Activated CD8-positive, alpha-beta memory T cell treated with anti-CD3 and anti-CD28 coated beads, Interleukin-2, amount 10 ng/mL, durations not matched to agents 7 days and 5 days (primary cell): ENCODE measurements at places on chromosomes 16 and 17. TPM values are rescaled to one million over a fixed set of nuclear protein-coding genes. Genes with fewer than 3 reads are reported as not detected.
A peak's percentile ranks its signal among the peaks of the same experiment; 100 is the strongest.

GRCh38 chr16:84380405-84380804 is 12.1 kb downstream of the ATP2C2 start:
- peaks cover 2% of the 10 kb centered on the region for H3K4me1 ChIP-seq
- peaks cover 23% of the 10 kb centered on the region for H3K27me3 ChIP-seq
- H3K27ac ChIP-seq: no peak overlapping the region
- H3K36me3 ChIP-seq: no peaks in the 10 kb centered on the region
- no peak overlapping the region for H3K4me3 ChIP-seq

DNA sequence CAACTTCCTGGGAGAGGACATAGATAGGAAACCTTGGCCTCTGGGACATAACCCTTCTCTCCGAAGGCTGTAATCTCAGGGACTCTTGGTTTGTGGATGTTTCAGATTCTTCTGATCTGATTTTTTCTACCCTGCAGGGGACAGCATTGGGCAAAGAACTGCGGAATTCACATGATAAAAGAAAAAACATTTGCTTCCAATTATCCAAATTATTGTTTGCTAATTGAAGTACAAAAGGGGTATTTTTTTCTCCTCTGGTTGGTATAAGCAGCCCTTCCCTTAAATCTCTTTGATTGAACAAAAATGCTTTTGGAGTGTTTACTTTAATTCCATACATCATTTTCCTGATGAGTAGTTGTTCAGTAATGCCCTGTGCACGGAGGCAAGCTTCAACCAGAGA is 251.7 kb upstream of the IRX3 start:
- H3K36me3 ChIP-seq: no peaks in the 10 kb centered on the region
- no peak overlapping the region for H3K27ac ChIP-seq
- H3K4me3 ChIP-seq: no peak overlapping the region
- H3K4me1 ChIP-seq: no peaks in the 10 kb centered on the region

DNA sequence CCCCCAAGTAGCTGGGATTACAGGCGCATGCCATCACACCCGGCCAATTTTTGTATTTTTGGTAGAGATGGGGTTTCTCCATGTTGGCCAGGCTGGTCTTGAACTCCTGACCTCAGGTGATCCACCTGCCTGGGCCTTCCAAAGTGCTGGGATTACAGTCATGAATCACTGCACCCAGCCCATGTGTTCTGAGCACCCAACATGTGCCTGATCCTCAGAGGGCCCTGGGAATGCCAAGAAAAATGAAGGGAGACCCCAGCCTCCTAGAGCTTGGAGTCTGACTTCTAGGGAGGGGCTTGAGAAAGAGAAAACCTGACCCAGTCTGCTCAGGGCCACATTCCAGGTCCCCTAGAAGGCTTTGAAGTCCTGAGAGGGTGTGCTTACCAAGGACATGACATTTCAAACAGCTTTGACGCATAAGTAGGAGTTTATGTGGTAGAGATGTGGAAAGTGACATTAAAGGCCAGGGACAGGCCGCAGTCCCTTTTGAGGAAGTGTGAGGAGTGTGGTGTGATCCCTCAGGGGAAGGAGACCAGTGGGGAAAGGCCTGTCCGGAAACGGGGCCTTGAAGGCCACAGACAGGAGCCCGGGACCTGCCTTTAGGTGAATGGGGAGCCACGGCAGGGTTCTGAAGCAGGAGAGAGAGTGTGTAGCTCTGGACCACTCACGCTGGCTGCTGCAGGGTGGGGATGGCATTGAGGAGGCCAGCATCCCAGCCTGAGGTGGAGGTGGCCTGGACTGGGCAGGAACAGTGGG is 1.1 kb upstream of the CCL22 start:
- H3K4me3 ChIP-seq: no peak overlapping the region
- no peak for DNase-seq
- no peak overlapping the region for H3K27ac ChIP-seq
- H3K4me1 ChIP-seq: peaks cover 9% of the 10 kb centered on the region
- peaks cover 14% of the 10 kb centered on the region for H3K27me3 ChIP-seq

The TMEM100 gene
- total RNA-seq: not detected

DNA sequence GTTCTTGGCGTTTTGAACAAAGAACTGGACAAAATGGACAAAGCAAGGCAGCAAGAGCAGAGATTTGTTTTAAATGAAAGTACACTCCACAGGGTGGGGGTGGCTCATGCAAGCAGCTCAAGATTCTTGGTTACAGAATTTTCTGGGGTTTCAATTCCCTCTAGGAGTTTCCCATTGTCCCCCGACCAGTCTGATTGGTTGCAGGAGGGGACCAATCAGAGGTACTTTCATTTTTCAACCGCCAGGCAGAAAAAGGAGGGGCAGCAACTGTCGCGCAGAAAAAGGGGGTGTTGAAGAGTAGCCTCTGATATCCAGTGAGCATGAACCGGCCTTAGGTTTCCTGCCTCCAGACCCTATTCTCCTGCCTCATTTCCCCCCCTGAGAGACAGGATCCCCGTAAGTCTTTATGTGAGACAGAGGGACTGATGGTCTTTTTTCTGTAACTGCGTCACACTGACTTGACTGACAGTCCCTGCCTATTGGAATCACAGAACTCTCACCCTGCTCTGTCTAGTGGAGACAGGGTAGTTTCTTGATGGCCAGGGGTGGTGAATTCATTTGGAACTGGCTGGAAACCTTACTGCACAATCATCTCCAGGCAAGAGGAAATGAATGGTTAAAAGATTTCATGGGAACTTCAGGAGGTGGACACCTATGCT is 59.4 kb upstream of the ALOX12 start:
- peaks cover 2% of the 10 kb centered on the region for H3K36me3 ChIP-seq
- peak overlapping the region; percentile 20 for H3K4me3 ChIP-seq
- DNase-seq: no peak
- H3K27me3 ChIP-seq: no peaks in the 10 kb centered on the region
- peaks cover 17% of the 10 kb centered on the region for H3K4me1 ChIP-seq
- peak overlapping the region; percentile 66 for H3K27ac ChIP-seq

GRCh38 chr16:25481636-25482035 is 210.1 kb upstream of the HS3ST4 start:
- peaks cover 9% of the 10 kb centered on the region for H3K27me3 ChIP-seq
- DNase-seq: no peak
- H3K36me3 ChIP-seq: no peaks in the 10 kb centered on the region
- no peaks in the 10 kb centered on the region for H3K4me1 ChIP-seq
- H3K4me3 ChIP-seq: no peak overlapping the region

DNA sequence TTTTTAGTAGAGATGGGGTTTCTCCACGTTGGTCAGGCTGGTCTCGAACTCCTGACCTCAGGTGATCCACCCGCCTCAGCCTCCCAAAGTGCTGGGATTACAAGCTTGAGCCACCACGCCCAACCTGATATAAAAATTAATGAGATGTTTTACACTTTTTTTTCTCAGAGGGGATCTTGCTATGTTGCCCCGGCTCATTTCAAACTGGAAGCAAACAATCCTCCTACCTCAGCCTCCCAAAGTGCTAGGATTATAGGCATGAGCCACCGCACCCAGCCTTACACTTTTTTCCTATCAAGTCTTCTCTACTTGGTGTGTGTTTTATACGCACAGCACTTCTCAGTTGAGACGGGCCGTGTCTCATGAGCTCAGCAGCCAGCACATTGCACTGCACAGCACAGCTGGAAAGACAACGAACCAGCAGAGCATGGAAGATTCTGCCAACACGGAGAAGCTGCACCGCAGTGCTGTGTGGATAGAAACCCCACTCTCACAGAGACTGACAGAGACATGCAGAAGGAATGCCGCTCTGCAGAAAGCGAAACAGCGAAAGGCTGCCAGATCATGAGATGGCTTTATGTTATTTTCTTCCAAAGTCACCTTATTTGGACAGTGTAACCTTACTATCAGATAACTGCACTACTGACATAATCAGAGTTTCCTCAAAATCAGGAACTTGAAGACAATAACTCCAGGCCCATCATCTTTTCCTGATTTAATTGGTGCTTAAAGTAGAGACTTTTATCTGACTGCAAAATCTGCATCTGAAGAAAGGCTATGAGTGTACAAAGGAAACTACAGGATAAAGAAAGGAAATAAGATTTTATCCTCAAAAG is 6.5 kb upstream of the QRICH2 start:
- H3K4me1 ChIP-seq: peaks cover 3% of the 10 kb centered on the region
- no peak overlapping the region for H3K4me3 ChIP-seq
- no peak for DNase-seq
- H3K27me3 ChIP-seq: no peaks in the 10 kb centered on the region
- H3K27ac ChIP-seq: peak overlapping the region; percentile 16

GRCh38 chr16:1903845-1904840 is 14.1 kb downstream of the HS3ST6 start:
- no peak overlapping the region for H3K4me3 ChIP-seq
- peaks cover 12% of the 10 kb centered on the region for H3K27me3 ChIP-seq
- H3K27ac ChIP-seq: no peak overlapping the region
- no peaks in the 10 kb centered on the region for H3K4me1 ChIP-seq
- H3K36me3 ChIP-seq: no peaks in the 10 kb centered on the region
- DNase-seq: no peak

The FKBP10 gene
- 1.3 TPM for total RNA-seq

GRCh38 chr17:39750131-39751015 is 12.6 kb downstream of the GRB7 start:
- peaks cover 22% of the 10 kb centered on the region for H3K4me1 ChIP-seq
- no peak overlapping the region for H3K4me3 ChIP-seq
- H3K27me3 ChIP-seq: no peaks in the 10 kb centered on the region
- H3K36me3 ChIP-seq: no peaks in the 10 kb centered on the region
- no peak overlapping the region for H3K27ac ChIP-seq

The HSF4 gene
- 15.0 TPM for total RNA-seq

GRCh38 chr16:87461466-87461991 is 31.3 kb downstream of the ZCCHC14 start:
- DNase-seq: no peak
- no peak overlapping the region for H3K4me3 ChIP-seq
- H3K27me3 ChIP-seq: peaks cover 33% of the 10 kb centered on the region
- no peak overlapping the region for H3K27ac ChIP-seq
- no peaks in the 10 kb centered on the region for H3K36me3 ChIP-seq
- H3K4me1 ChIP-seq: peaks cover 31% of the 10 kb centered on the region

The SEPTIN1 gene
- 278 TPM for total RNA-seq

DNA sequence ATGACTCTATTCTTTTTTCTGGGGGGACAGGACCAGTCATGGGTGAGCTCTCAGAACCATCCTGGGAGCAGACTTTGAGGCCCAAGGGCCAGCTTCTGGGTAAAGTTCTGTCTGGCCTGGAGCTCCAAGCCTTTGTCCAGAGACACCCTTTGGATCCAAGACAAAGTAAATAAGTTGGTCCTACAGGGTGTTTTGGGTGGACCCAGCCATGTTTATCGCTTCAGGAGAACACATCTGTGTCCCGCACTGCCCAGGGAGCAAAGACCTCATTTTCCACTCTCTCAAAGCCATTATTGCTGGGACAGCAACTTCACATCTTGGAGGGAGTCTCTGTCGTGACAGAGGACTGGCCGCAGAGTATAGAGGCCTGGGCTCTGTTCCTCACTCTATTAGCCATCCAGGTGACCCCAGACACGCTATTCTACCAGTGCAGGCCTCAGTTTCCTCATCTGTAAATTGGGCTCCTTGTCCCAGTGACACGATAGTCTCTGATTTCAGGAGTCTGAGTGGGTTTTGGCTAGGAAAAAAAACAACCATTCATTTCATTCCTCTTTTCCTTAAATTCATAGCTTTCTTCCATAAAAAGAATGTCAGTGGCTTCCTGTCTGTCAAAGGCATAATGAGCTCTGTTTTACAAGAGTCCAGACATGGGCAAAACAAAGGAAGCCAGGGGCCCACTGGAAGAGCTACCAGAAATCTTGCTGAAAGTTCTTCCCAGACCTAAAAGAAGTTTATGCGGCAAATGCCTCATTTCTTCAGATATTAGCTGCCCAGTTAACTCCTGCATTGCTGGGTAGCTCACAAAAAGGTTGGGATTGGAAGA is 62.4 kb downstream of the PECAM1 start:
- no peak overlapping the region for H3K4me3 ChIP-seq
- H3K27me3 ChIP-seq: no peaks in the 10 kb centered on the region
- H3K36me3 ChIP-seq: peaks cover 8% of the 10 kb centered on the region
- DNase-seq: no peak
- no peak overlapping the region for H3K27ac ChIP-seq

GRCh38 chr16:30755955-30756780 is 5.7 kb downstream of the CFAP119 start:
- H3K36me3 ChIP-seq: peaks cover 12% of the 10 kb centered on the region
- DNase-seq: no peak
- H3K27me3 ChIP-seq: no peaks in the 10 kb centered on the region
- no peak overlapping the region for H3K27ac ChIP-seq
- peaks cover 11% of the 10 kb centered on the region for H3K4me1 ChIP-seq

GRCh38 chr16:73058616-73059409 is 10.9 kb upstream of the ZFHX3 start:
- peak overlapping the region; percentile 68 for H3K4me3 ChIP-seq
- peaks cover 10% of the 10 kb centered on the region for H3K4me1 ChIP-seq
- H3K36me3 ChIP-seq: peaks cover 2% of the 10 kb centered on the region
- no peak overlapping the region for H3K27ac ChIP-seq
- H3K27me3 ChIP-seq: peaks cover 44% of the 10 kb centered on the region

DNA sequence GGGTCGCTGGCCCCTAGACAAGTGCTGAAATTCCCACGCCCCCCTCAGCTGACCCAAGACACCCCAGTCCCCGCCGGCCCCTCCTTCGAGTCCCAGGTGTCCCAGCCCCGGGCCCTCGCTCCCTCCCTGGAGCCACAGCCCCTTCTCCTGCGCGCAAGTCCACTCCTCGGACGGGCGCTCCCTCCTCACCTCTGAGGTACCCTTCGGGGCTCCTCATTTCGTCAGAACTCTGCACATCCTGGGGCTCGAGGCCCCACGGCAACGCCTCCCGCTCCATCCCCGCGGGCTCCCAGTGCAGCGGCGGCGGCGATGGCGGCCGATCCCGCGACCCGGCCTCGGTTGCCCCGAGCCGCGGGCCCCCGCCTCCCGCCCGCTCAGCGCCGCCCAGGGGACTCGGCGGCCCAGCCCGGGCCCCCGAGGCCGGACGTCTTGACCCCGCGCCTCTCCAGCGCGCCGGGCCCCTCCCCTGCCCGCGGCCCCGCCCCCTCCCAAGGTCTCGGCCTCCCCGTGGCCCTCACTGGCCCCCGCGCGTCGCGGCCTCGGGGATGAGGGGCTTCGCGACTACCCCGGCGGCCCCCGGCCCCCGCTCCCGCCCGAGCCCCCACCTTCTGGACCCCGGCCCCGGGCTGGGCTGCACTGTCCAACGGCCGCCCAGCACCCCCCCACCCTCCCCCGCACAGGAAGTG is at the start of gene ZNF768:
ZNF768 (minus strand) TSS at position 430 of the 686 bp plus-strand sequence; CDS start at position 277, 153 bp downstream.
- H3K27me3 ChIP-seq: no peaks in the 10 kb centered on the region
- H3K27ac ChIP-seq: peak within 1 kb of the TSS; percentile 69
- H3K4me1 ChIP-seq: peaks cover 22% of the 10 kb centered on the region
- peak within 1 kb of the TSS; percentile 74 for H3K4me3 ChIP-seq
- peak; percentile 58 for DNase-seq

The ARL6IP1 gene
- 207 TPM for total RNA-seq

The TBC1D24 gene
- 23.3 TPM for total RNA-seq

DNA sequence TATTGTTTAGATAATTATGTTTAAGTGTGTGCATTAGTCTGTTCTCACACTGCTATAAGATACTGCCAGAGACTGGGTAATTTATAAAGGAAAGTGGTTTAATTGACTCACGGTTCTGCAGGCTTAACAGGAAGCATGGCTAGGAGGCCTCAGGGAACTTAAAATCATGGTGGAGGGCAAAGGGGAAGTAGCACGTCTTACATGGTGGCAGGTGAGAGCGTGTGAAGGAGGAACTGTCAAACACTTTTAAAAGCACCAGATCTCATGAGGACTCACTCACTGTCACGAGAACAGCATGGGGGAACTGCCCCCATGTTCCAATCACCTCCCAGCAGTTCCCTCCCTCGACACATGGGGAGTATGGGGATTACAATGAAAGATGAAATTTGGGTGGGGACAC is 203.5 kb upstream of the GOT2 start:
- H3K27me3 ChIP-seq: no peaks in the 10 kb centered on the region
- H3K4me3 ChIP-seq: no peak overlapping the region
- H3K36me3 ChIP-seq: no peaks in the 10 kb centered on the region

GRCh38 chr17:62109378-62109902 is 44.4 kb upstream of the MED13 start:
- no peaks in the 10 kb centered on the region for H3K36me3 ChIP-seq
- H3K27me3 ChIP-seq: no peaks in the 10 kb centered on the region
- H3K4me3 ChIP-seq: no peak overlapping the region
- H3K27ac ChIP-seq: no peak overlapping the region
- peak; percentile 86 for DNase-seq

The MVD gene
- total RNA-seq: 112 TPM
